ENCODE measurements at places on chromosomes 6 and 20.

DNA sequence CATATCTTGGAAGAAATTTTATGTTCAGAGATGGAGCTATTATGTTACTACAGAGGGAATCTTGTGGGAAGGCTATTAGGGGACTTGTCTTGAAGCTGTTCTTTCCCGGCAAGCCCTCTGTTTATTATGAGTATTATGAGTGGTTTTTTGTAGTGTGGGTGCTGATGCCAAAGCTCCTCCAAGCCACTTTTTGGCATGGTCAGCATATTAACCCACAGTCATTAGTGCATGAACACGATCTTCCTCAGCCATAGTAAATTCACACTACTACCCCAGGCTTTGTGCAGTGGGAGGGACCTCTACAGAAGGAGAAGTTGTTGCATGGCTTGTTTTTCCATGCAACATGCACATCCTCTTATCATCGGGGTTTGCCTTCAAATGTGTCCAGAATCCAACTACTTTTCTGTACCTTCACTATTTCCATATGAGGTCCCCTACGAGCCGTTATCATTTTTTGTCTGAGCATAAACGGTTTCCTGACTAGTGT, 6.5 kb upstream of the BMP6 start:
- DNase-seq, result no peak

- DNase-seq, result peak; percentile 85
Measured at GRCh38 chr6:144482142-144482541, 197.0 kb downstream of the UTRN start.

DNA sequence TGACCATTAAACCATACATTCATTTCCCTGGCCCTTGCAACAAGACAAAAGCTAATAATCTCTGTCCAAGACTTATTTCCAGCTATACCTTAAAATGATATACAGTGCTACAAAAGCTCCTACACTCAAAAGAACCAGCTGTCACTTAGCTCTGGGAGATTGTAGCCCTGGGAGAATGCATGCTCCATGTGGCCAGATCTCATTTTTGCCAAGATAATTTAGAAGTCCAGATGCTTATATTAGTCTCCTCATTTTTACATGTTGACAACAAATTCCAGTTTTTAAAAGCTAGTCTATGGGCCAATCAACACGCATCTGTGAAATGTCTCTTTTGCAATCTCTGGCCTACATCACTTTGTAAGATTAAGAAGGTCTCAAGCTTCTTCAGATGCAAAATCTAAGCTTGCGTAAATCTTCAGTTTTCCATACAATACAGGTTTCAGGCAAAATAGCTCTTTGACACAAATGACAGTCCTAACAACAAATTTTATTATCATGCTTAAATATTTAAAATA, 27.1 kb downstream of the TASP1 start:
- DNase-seq, result no peak

DNA sequence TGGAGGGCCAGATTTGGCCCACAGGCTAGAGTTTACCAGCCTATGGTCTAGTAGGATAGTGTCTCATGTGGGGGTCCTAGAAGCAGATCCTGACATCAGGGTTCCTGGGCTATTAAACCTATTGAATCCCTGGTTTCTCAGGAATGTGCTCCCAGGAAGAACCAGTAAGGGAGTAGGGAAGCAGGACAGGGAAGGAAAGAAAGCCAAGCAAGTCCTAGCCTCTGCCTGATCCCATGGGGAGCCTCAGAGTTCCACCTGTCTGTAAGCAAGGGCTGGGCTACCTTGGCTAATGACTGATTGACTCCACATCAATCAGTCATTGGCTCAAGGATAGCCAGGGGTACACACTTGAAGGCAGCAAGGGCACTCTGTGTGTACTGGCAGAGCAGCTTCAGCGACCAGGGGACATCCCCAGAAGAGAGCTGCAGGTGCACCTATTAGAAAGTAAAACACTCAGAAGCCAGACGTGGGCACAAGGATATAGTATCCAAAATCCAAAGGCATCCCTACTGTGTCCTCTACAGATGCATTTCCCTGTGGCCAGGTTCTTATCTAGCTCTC, 309.5 kb downstream of the TSHZ2 start:
- no peak for DNase-seq

- DNase-seq, result no peak
Measured at GRCh38 chr6:10449751-10450150, 34.9 kb upstream of the TFAP2A start.

DNA sequence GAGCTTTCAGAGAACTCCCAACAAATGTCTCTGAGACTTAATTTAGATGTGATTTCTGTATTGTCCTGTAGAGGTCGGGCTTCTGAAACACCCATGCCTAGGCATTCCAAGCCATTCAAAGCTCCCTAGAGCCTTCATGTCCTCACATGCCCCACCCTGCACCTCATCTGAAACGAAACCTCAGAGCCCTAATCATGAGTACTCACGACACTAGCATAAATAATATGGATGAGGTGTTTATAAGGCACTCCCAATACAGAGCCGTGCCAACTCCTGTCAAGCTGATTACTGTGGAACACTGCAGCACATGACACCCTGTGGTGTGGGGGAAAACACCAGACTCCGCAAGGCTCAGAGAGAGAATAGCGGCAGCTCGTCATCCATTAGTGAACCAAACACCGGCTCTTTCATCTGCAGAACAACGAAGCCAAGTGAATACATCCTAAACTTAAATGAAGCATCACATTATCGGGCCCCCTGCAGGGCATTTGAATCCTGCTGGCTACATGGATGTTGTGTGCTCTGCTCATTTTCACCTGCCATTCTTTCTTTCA, 83.8 kb downstream of the FNDC1 start:
- DNase-seq, result peak; percentile 65

- no peak for DNase-seq
Measured at GRCh38 chr6:151199991-151200390, 39.8 kb upstream of the AKAP12 start.

GRCh38 chr20:34624629-34625028, 52.3 kb downstream of the PIGU start:
- DNase-seq, result no peak

DNA sequence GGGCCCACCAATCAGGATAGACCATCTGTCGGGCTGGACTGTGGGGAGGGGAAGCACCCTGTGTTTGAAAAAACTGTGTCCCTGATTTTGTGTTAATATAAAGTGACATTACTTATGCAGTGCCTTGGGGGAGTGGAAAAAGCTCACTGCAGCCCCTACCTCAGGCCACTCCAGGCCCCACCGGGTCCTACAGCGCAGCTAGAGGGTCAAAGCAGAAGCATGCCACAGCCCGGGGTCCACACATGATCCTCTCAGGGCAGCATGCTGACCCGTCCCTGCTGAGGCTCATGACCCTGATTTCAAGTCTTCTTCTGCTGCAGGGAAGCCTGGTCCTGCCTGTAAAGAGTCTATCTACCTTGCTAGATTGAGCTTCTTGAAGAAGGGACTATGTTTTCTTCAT, 133.0 kb upstream of the PLCB4 start:
- DNase-seq, result no peak

- no peak for DNase-seq
Measured at GRCh38 chr6:138572167-138572875, 73.0 kb upstream of the NHSL1 start.

- DNase-seq, result no peak
Measured at GRCh38 chr6:158347335-158347734, 35.1 kb downstream of the TULP4 start.

GRCh38 chr6:134281388-134281787, 36.5 kb downstream of the SGK1 start:
- DNase-seq, result no peak

DNA sequence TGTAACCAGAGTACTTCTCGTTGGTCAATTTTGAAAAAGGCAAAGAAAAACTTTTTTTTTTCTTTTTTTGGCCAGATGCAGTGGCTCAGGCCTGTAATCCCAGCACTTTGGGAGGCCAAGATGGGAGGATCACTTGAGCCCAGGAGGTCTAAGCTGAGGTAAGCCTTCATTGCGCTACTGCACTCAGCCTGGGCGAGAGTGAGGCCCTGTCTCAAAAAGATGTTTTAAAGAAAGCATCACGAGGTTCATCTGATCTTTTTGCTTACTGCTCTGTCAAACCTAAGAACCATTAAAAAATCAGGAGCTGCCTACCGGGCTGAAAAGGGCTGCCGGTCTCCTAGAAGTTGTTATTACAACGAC, 607 bp downstream of the LYRM2 start:
- no peak for DNase-seq

GRCh38 chr6:157255079-157255478, 68.2 kb downstream of the TMEM242 start:
- no peak for DNase-seq

DNA sequence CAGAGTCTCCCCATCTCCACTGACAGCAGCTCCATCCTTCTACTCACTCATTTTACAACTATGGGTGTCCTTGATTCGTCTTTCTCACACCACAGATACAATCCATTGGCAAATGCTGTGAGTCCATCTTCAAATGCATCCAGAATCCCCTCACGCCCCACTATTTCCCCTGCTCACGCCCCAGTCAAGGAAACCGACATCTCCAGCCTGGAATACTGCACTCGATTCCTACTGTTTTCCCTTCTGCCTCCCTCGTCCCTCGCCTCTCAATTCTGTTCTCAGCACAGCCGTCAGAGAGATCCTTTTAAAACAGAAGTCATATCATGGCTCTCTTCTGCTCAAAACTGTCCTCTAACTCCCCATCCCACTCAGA, 4.7 kb downstream of the HLA-B start:
- no peak for DNase-seq

DNA sequence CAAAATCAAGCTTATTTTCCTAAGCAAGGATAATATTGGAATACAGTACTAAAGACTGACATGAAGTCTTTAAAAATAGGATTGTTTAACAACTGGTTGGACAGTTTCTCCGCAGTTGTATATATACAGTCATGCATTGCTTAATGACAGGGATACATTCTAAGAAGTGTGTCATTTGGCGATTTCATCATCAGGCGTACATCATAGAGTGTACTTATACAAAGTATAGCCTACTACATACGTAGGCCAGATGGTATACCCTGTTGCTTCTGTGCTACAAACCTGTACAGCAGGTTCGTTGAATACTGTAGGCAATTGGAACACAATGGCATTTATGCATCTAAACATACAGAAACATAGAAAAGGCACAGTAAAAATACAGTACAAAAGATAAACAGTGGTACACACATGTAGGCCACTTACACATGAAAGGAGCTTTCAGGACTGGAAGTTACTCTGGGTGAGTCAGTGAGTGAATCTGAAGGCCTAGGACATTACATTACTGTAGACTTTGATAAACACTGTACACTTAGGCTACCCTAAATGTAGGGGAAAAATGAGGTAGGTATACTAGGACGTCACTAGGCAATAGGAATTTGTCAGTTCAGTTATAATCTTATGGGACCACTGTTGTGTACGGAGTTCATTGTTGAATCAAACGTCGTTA, 20.1 kb downstream of the HECA start:
- no peak for DNase-seq

DNA sequence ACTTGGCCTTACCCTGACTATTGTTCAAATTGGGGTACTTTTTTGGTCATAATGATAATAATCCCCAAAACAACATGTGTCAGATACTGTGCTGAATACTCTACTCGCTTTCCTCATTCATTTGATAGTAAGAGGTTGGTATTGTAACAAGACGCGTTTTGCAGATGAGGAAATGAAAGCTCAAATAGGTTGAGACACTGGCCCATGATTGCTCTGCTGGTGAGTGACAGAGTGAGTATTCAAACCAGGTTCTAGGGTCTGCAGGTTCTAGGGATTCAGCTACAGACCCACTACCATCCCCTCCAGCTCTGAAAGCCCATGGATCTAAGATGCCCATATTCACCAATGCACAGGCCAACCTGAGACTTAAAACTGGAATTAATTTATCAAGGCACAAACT, 1.3 kb upstream of the ENPP4 start:
- no peak for DNase-seq

- peak; percentile 74 for DNase-seq
Measured at GRCh38 chr6:159979136-159979874, 10.4 kb downstream of the IGF2R start.

DNA sequence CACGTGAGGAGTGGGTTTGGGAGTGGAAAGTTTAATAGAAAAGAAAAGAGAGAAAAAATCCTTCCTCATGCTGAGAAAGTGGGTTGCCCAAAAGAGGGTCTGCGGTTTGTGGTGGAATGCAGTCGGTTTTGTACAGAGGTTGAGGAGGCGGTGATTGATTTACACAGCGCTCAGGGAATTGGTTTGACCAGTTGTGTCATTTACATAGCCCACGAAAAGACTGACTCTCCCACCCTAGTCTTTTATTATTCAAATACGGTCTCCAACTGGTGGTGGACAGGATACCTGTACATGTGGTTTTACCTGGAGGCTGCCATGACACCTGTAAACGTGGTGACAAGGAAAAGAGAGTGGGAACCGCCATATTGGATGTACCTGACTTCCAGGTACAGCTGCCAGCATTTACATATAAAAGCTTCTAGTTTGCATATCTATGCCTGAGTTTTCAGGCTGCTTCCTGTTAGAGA, 42.1 kb downstream of the HLA-DPB1 start:
- no peak for DNase-seq

DNA sequence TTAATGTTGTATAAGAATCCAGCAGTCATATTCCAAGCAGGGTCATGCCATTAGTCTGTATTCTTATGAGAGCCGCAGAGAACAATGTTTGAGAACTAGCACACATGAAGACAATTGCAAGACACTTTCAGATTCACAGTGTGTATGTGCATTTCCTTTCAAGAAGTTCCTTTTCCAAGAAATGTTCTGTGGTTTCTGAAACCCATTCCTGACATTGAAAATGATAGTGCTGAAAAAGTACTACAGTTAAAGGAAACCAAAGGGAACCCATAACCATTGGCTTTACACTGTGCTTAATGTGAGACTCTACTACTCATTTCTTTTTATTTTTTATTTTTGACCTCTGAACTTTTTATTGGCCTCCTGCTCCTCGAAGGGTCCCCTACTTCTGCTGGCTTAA, 4.2 kb upstream of the CALHM6 start:
- DNase-seq, result peak; percentile 48

DNA sequence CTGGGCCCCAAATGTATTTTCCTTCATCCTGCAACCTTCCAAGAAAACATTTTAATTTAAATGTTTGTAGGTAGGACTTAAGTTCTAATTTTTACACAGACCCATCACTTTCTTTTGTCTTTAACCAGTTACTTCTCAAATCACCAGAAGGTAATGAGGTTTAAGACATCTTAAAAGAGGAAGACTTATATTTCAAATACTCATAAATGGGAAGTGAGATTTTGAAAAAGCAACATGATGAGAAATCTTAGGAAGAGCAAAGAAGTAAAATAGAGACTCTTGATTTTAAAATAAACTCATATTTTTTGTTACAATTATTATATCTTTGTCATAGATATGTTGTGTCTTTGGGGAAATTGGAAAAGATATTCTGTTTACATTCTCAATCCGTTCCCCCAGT, 82.3 kb downstream of the SYNE1 start:
- DNase-seq, result no peak

- no peak for DNase-seq
Measured at GRCh38 chr6:144159223-144159622, 8.9 kb downstream of the STX11 start.

DNA sequence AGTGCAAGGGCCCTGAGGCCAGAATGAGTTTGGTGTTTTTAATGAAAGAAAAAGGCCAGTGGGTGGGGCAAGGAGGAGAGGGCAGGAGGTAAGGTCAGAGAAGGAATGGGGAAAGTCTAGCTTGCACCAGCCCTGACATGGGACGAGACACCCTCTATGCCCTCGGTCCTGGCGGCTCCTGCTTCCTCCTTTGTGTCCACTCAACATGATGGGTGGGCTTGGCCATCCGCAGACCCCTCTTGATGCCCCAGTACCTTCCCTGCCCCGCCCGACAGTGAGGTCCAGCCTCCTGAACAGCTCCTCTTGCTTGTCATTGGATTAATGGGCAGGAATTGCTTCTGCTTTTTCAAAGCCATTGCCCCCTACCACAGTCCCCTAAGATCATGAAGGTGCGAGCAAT, 33.6 kb upstream of the ANGPT4 start:
- DNase-seq, result no peak

GRCh38 chr6:24861934-24862333, 63.2 kb upstream of the ARMH2 start:
- DNase-seq, result peak; percentile 57
